ENCODE measurements at places on chromosomes 2 and 18.

GRCh38 chr2:71796174-71796593, 342.8 kb downstream of the DYSF start:
- DNase-seq = no peak

- no peak for DNase-seq
Observed at GRCh38 chr2:190977505-190977904, 36.5 kb downstream of the STAT1 start.

GRCh38 chr18:37429791-37430190, 135.8 kb downstream of the CELF4 start:
- no peak for DNase-seq

- DNase-seq = no peak
Observed at GRCh38 chr18:9737006-9737405, 28.9 kb downstream of the RAB31 start.

GRCh38 chr2:27690052-27690451, 26.4 kb downstream of the SLC4A1AP start:
- no peak for DNase-seq

All from stimulated activated CD4-positive, alpha-beta T cell treated with anti-CD3 and anti-CD28 coated beads, Interleukin-2, amount 100 ng/mL, for 48 hours (primary cell).